Globus pallidus (tissue), 1 donor: ENCODE measurements at places on chromosomes 5 and 9.

GRCh38 chr5:139852696-139853095, 57.1 kb downstream of the PSD2 start:
- DNase-seq = no peak

DNA sequence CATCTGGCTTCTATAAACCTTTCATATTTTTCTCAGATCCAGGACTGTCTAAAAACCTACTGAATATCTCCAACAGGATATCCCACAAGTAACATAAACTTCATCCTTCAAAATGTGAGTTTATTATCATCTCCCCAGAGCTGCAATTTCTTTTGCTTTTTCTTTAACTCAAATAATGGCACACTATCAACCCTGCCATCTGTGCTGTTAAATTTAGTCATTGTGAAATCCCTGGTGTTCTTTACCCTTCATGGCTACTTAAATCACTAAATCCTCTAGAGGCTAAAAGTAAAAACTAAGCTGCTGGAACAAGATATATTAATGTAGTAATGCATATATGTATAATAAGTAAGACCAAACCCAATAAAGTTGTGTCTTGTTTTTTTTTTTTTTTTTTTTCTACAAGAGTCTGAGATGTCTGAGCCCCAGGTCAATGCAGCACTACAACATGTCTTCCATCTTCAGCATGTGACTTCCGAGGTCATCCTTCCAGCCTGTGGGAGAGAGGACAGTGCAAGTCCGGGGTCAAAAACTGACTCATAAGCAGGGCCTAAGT, 362.9 kb downstream of the ADGRV1 start:
- no peak for DNase-seq

DNA sequence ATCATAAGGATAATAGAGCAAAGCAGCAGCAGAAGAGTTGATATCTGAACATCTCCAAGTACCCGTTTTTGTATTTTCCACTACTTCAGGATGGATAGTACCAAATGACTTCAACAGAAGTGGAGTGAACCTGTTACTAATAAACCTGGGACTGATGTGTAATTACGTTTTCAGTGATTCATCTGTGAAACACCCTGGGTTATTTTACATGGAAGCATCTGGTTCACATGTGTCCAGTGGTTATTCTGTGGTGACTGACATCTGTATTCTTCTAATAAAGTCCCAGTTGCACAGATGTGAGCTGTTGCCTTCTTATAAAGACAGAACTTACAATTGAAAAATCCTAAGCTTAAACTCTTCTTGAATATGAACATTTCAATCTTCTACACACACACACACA, 139.7 kb upstream of the VCAN start:
- DNase-seq = no peak

DNA sequence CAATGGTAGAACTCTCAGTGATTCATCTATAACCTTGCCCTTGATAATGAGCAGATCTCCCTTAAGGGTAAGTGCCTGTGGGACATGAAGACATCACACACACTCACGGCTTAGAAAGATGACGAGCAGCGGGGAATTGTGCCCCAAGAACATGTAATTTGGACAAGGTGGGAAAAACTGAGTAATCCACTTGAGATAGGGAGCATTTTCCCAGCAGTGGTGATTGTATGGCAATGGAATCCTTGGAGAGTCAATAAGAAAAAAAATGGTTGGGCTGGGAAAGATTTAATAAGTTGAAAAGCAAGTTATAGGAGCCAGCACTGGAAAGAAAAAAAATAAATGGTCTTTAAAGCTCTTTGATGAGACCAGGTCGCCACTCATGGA, 193.1 kb downstream of the GLIS3 start:
- DNase-seq = no peak

DNA sequence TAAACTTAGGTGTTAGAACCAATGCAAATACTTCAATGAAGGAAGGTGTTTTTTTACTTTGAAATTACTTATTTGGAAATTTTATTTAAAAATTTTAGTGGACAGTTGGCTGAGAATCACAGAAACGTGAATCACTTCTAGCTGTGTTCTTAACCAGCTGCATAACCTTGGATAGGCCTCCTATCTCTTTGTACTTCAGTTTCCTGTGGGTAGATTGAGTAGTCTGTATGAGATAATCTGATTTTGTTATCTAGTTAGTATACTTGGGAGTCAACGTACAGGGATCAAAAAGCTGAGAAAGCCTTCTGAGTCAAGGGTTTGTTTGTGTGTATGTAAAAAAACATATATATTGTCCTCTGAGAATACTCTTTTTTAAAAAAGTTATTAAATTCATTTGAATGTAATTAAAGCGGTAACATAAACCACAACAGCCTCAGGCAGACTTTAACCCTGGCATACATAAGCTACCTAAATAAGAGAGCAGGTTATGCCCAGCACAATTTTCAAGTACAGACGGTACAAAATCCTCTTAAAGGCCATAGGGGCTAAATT, 38.1 kb upstream of the ZCCHC7 start:
- DNase-seq = no peak

- DNase-seq = no peak
Measured at GRCh38 chr9:121443981-121444380, 55.7 kb downstream of the GGTA1 start.

DNA sequence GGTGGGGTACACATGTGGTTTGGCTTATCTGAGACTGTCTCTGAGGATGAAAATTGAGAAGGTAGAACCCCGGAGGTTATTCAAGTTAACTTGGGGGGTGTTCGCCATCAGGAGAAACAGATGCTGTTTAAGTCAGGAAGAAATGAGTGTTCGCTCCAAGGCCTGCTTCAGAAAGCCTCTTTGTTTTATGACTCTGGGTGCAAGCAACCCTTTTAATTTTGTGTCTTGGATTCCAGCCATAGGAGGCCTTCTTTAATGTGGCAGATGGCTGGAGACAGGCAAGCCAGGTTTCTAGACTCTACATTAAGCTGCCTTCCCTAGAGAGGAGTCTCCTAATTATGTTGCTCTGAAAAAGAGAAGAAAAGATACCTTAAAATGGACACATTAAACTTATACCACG, 4.2 kb upstream of the SMAD5 start:
- no peak for DNase-seq

DNA sequence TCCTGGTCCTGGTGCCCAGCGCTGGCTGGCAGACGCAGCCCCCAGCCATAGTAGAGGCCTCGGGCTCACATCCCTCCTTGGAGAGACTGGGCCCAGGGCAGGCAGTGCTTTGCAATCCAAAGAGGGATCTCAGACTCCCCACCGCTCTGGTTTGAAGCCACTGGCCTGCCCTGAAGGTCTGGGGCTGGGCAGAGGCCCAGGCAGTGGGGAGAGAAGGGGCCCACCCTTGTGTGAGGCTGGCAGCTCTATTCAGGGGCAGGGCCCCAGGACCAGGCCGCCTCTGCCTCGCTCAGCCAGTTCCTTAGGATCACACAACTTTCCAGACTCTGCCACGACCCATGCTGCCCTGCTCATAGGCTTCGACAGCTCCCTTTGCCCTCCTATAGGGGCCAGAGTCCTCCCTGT, 10.7 kb upstream of the SEC16A start:
- no peak for DNase-seq

DNA sequence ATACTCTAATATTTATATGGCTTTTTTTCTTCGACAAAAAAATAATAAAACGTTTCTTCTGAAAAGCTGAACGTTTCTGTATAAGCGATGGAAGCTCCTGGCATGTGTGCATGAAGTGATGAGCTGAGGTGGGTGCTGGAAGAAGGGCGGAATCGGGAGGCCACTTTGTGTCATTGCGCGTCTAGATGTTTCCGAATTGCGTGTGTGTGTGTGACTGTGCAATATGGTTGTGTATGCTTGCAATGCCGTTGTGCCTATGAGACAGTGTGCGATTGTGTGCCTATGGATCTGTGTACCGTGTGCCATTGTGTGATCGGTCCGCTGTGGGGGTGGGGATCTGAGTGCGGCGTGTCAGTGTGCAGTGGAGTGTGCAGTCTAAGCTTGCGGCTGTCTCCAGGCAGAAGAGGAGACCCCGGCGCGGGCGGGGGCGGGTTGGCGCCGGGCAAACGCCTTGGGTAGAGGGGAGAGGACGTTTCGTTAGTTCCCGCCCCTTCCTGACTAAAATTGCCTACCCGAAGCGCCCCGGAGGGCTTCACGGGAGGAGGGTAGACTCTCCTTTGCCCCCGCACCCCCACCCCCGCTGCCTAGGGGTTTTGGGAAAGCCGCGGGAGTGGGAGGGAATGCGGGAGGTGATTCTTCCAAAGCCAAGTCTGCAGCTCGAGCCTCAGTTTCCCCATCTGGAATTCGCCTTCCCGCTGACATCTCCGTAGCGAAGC, 24.2 kb downstream of the PCDHGC5 start:
- no peak for DNase-seq

DNA sequence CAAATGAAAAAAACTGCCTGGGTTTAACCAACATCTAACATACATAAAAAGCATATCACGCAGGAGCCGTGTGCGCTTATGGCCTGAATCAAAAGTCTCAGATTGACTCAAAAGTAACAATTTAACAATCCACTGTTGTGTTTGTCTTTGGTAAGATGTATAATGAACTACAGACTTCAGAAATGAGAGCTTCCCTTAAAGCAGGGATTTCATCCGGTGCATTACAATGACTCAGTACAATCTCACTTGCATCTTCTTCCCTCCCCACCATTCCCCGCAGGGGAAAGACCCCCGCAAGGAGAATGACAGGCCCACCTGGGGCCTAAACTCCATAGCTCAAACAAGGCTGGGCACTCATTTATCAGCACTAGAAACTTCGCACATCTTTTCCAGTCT, 1.4 kb downstream of the ZFR start:
- no peak for DNase-seq

GRCh38 chr5:89178541-89178940, 295.6 kb upstream of the MEF2C start:
- no peak for DNase-seq

DNA sequence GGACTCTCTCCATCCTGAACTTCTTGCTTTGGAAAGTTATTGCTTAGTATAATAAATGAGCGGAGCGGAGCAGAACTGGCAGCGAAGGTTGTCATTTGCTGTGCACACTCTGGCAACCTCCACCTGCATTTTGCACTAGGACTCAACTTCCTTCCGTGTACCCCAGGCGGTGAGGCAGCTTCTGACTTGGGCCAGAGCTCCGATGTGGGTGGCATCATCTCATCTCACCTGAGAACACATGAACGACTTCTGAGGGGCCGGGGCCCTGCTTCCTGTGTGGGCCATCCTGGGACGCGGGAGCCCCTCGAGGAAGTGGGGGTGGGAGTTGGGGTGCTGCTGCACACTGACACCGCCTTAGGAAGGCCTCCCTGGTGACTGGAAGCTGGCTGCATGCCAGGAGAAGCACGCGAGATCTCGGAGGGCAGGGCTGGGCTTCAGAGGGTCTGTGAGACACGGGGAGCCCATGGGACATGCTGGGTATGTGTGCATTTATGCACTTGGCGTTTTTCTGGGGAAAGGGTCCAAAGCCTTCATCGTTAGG, 56.5 kb upstream of the COL5A1 start:
- DNase-seq = no peak

DNA sequence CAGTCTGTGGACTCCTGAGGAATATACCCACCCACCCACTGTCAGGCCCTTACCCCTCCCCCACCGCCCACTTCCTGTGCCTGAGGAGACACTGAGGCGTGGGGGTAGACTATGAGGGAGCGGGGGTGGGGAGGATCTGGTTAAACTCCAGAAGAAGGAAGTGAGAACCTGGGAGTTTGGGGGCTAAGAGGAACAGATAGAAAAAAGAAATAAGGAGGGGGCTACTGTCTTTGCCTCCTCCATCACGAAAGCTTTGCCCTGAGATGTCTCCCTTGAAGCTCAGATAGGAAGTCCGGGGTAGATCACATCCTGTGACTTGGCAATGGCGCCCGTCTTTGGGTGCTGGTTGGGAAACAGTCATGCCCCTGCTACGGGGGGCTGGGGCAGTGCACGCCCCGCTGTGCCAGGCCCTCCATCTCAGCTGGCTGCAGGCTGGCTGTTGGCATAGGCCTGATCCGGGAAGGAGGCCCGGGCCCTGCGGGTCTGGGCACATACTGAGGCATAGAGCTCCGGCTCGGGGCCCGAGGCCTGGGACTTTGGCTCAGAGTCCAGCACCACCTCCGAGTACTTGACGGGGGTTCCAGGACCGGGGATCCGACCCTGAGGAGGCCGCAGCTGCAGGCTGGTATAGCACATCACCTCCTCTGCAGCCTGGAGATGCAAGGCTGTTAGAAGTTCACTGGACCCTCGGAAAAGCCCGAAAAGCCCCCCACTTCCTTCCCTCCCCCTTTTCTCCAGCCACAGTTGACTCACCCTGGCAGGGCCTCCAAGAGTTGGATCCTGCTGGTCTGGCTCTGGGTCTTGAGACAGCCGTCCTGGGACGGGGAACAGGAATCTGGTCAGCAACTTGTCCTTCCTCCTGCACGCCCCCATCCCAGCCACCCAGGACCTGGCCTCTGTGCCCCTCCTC, 1.0 kb downstream of the SIT1 start:
- DNase-seq = no peak

DNA sequence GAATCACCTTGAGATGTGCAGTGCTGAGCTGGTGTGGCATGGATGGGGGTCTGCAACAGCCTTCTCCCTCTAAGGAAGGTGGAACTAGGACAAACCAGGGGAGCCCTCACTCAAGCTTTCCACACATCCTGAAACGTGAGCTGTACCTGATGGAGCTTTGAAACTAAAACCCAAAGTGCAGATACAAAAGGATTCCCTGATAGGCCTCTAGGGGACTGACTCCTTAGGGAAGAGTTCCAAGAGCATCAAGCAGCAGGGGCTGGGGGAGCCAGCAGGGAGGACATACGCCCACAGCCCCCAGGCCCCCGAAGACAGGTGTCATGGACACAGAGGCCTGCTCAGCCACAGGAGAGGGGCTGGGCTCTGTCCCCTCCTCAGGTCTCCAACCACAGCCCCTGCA, 17.7 kb downstream of the ARHGEF37 start:
- DNase-seq = no peak
